Activated T-cell treated with anti-CD3 and anti-CD28 coated beads, Interleukin-2, amount 50 U/mL, for 4 hours (primary cell): ENCODE measurements at places on chromosomes 4 and X.

DNA sequence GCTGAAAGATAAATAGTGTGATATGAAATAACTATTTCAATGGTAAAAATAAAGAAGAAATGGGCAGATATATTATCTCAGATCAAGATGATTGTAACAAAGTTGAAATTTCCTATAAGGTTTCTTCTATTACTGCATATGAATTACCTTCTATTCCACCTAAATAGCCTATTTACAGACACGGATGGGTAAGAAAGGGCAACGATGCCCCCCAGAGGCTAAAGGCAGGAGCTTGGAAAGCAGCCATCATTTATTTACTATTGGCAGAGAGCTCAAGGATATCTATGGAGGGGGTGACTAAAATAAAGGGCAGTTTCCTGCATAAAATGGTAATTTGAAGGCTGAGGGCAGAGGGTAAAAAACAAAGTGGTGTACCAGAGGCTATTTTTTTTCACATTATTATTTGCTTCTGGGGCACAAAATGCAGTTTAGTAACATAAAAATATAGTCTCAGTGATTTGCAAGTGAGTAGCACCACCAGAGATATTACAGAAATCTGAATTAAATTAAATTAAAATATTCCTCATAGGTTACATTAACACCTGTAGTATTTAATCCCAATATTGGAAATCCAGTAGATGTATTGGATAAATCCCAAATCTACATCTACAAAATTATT is 123.1 kb downstream of the BTC start:
- peak; percentile 36 for DNase-seq

- no peak for DNase-seq
Observed at GRCh38 chrX:66635360-66635759, 3.5 kb downstream of the EDA2R start.

DNA sequence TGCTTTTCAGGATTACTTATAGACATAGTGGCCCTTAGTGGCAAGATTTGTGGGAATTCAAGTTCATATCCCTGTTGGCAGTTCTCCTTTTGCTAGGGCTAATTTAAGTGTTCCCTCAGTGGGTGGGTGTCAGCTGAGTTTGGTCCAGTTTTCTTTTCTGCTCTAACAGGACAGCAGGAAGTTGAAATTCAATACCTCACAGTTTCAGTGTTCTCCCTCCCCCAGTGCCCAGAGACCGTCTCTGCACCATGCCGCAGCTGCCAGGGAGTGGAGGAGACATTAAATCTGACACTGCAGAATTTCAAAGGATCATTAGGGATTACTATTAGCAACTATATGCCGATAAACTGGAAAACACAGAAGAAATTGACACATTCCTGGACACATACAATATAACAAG is 50.7 kb downstream of the UBE2NL start:
- no peak for DNase-seq

DNA sequence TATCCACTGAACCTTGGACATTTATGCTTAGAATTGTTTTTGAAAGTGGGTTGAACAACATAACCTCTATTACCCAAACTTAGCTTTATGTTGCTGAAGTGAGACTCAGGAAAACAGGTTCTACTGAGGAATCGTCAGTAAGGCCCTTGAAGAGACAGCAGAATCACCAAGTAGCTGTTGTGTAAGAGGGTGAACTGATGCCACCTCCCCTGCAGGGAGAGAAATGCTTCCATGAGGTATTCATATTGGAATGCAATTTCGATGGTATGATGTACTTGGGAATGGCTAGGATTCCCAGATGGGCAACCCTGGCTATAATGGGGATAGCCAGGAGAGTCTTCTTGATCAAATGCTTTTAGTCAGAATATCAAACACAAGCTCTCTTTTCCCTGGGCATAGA is 4.1 kb upstream of the SCRG1 start:
- no peak for DNase-seq

DNA sequence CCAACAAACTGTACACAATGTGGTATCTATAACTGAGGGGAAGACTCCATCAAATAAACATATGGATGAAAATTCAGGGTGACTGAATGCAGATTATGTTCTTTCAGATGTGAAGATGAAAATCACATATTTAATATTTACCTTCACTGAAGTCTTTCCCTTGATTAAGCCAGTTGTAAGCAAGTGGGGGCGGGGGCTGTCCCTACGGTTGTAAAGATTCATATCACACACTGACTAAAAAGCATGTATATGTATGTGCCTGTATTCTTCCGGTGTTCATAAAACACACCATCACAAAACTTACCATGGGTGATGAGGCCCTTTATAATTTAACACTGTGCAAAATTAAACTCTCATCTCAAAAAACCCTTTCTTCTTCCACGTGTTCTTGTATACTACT is 1.3 kb downstream of the TAB3 start:
- peak; percentile 38 for DNase-seq

- DNase-seq = no peak
Observed at GRCh38 chr4:100147684-100148083, 42.6 kb downstream of the DDIT4L start.

DNA sequence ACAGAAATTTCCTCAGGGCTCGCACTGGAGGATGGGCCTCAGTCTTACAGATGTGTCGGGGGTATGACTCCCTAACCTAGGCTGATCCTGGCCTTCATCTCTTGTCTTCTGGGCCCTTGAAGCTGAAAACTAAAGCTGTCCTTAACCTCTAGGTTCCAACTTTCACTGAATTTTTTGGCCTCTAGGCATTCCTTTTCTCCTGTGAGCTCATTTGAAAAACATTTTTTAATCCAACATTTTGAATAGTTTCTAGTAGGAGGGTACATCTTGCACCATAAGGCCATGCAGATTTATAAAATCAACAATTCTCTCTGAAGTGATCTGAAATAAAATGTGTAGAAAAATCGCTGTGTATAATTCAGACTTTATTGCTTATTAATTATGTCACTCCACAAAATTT is 19.7 kb downstream of the RWDD4 start:
- DNase-seq = no peak

DNA sequence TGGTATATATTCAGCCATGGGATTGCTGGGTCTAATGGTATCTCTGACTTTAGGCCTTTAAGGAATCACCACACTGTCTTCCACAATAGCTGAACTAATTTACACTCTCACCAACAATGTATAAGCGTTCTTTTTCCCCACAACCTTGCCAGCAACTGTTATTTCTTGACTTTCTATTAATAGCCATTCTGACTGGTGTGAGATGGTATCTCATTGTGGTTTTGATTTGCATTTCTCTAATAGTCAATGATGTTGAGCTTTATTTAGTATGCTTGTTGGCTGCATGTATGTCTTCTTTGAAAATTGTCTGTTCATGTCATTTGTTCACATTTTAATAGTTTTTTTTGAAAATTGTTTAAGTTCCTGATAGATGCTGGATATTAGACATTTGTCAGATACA is 235.2 kb downstream of the HEPH start:
- no peak for DNase-seq

GRCh38 chr4:127846061-127846460 is 34.6 kb upstream of the PLK4 start:
- no peak for DNase-seq

DNA sequence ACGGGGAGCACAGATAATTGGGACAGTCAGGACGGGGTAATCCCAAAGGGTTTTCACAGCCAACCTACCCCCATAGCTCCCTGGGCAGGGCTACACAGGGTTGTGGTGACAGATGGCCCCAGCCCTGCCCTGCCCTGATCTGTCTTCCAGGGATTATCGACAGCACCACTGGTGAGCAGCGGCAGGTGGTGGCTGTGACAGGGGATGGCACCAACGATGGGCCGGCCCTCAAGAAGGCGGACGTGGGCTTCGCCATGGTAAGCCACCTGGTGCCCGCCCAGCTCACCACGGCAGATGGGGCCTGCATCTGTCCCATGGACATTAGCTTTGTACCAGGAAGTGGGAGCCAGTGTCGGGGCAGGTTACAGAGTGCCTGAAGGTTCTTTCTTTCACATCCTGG is 39.3 kb downstream of the ATP2B3 start:
- DNase-seq = no peak

DNA sequence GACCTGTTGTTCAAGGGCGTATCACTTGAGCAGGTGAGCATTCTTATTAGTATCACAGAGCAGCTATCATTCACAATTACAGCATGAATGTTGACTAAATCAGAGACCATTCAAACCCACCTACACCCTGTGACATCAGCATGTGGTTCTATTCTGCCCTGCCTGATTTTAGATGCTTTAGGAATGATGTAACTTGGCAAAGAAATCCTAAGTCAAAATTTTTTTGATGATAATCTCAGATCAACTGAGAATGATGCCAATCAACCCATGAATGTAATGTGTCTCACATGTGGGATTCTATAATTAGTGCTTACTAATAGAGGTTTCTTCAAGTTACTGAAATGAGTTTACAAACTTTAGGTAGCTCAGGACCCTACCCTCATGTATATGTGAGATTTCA is 13.4 kb upstream of the CHIC2 start:
- DNase-seq = no peak

DNA sequence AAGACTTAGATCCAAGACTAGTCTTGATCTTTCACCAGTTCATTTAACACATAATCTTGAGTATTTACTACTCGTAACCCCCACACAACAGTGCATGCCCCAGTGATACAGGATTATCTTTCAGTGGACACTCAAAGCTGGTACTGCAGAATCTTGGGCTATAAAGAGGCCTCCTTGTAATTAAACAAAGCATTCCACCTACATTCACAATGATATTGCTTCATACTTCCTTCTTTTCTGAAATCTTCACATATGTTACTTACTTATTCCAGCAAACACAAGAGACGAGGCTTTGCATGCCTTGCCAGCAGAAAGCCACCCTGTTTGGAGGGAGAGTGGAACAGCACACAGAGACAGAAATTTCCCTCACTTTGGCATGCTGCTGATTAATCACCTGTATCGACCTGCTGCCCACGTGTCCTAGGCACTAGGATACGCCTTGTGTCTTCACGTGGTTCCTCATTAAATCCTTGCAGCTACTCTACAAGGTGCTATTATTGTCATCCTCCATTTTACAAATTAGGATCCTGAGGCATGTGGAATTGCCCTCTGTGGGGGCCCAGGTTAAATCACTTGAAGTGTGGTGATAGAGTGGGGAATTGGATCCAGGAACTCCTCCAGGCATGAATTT is 77.3 kb downstream of the FAM184B start:
- DNase-seq = no peak

DNA sequence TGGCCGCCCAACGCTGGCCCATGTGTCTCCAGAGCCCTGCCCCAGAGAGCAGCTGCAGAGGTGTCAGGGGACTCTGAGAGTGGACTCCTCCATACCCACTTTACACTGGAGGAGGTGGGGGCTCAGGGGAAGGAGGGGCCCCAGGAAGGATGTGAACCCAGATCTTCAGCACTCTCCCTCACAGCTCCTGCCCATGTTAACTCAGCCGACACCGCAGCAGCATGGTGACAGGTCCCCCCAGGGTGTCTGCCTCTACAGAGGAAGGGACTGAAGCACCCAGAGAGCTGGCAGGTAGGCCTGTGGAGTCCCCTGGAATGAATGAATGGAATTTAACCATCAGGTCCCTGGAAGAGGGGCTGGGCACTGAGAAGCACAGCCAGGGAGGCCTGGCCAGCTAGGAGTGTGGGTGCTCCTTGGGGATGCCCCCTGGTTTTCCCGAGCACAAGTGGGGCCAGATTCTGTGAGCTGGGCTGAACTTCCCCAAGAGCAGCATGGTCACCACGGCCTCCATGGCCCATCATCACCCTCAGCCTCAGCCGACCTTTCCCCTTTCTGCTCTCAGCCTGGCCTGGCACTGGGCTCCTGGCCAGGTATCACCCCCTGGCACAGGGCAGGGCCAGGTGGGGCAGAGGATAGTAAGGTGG is 21.9 kb downstream of the SH3BP2 start:
- DNase-seq = no peak

GRCh38 chrX:46376246-46376885 is 168.9 kb downstream of the ZNF674 start:
- peak; percentile 6 for DNase-seq

GRCh38 chr4:120130786-120131185 is 64.1 kb upstream of the MAD2L1 start:
- no peak for DNase-seq

DNA sequence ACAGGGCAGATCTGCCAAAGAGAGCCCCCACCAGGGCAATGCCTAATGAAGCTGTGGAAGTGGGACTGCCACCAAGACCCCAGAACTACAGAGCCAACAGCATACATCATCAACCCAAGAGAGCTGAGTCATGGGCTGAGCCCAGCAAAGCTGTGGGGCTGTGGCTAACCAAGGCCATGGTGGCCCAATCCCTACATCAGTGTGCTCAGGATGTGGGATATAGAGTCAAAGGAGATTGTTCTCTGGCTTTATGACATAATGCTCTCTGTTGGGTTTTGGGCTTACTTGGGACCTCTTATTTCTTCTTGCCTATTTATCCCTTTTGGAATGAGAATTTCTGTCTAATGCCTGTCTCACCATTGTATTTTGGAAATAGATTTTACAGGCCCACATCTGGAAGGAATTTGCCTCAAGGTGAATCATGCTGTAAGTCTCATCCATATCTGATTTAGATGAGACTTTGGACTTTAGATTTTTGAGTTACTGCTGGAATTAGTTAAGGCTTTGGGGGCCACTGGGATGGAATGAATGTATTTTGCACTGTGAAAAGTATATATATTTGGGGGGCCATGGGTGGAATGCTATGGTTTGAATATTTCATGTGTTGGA is 5.4 kb upstream of the PRDM5 start:
- DNase-seq = no peak

DNA sequence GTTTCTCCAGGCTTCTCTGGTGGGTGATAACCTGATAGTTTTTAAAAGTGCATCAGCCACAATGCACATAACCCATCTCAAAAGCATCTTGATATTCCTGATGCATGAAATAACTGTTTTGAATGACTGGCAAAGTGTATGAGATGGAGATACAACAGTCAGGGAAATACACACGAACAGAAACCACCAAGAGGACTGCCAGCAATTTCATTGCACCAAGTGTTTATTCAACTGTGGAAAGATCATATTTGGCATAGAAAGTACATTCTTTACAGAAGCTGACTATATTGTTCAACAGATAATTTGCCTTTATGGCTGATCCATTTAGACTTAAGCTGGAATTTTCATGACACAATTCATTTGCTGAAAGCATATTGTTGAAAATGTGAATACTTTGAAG is 139.5 kb downstream of the SLIT2 start:
- no peak for DNase-seq

GRCh38 chr4:139419388-139419914 is 34.5 kb upstream of the RAB33B start:
- DNase-seq = no peak

DNA sequence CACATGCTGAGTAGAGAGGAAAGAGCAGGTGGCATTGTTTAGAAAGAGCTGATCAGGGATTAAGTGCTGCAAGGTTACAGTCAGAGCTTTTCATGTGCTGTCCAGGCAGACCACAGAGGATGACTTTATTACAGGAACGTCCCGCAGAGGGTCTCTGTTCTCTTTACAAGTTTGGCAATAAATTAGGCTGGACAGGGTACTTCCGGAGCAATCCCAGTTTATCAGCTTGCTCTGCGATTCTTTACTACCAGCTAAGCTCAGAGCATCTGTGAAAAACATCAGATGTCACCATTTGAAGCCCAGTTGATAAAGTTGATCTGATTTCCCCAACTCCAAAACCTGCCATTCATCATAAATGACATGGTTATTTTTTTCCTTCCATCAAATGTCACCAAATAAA is 633.1 kb downstream of the NLGN4X start:
- DNase-seq = no peak
